Germinal center (tissue), 1 donor: ENCODE measurements at places on chromosomes 5 and 9.

- DNase-seq = no peak
These were observed 339.2 kb downstream of the PRR16 start for GRCh38 chr5:120803282-120803681.

- DNase-seq = no peak
These were observed 49.2 kb upstream of the ACO1 start for GRCh38 chr9:32334916-32335895.

DNA sequence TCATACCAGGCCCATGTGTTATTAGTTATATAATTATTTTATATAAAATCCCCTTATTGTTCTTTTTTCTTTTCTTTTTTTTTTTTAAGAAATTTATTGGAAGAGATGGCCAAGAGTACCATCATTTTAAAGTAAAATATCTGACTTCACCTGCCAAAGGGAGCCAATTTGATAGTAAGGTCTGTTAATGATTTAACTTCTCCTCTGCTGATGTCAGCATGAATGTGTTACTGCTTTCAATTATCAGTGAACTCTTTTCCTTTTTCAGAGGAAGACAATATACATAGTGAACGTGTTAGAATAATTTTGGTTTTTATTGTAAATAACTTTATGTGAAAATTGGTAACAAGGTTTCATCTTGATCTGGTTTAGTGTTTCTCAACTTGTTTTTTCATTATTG lies 409.6 kb downstream of the SH3GL2 start:
- DNase-seq = no peak

GRCh38 chr5:54120473-54120872 lies 189.9 kb downstream of the ARL15 start:
- no peak for DNase-seq

DNA sequence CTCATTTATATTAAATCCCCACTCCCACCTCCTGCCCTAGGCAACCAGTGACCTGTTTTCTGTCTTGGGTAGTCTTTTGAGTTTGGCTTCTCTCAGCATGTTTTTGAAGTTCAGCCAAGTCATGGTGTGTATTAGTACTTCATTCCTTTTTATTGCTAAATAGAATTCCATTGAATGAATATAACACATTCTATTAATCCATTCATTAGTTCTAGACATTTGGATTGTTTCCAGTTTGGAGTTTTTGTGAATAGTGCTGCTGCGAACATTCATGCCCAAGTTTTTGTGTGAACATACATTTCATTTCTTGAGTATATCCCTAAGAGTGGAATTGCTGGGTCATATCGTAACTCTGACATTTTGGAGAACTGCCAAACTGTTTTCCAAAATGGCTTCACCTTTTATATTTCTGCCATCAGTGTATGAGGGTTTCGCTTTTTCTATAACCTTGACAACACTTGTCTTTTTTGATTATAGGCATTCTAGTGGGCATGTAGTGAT lies 2.7 kb downstream of the ZNF346 start:
- no peak for DNase-seq

DNA sequence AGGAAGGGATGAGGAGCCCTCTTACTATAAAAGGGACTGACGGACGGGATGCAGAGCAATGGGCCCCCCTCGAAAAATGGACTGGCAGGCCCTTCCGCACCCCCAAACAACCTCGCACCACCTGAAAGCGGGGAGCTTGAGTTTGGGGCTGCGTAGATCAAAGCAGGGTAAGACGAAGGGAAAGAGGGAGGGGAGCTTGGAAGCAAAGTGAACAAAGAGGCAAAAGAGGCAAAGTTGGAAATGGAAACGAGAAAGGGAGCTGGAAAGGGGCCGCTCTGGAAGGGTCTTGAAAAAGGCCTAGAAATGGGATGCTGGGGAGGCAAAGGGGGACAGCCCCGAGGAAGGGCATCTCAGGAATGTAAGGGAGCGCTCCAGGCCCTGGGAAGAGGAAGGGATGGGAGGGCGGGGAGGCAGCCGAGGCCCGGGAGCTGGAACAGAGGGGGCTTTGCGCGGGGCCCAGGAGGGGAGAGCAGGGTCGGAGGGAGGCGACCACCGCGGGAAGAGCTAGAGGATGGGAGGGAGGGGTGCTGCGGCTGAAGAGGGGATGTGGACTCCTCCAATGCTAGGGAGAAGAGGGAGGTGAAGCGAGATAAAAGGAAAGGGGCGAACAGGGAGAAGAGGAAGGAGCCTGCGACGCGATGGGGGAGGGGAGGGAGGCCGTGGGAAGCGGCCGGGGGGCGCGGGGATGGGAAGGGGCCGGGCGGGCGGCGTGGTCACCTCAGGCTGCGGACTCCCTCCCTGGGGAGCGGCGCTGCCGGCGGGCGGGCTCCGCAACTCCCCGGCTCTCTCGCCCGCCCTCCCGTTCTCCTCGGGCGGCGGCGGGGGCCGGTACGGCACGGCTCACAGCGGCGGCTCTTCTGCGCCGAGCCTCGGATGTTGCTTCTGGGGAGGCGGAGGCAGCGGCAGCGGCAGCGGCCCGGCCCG lies 577 bp downstream of the RNF145 start:
- peak; percentile 33 for DNase-seq

GRCh38 chr5:76690704-76691466 lies 25.0 kb upstream of the F2R start:
- DNase-seq = no peak

GRCh38 chr5:154755361-154756008 lies at the start of gene LARP1:
Gene LARP1, plus strand, starts transcription at chr5:154755377. Its CDS starts 381 bp downstream, at chr5:154755758.
- DNase-seq = peak; percentile 52

- no peak for DNase-seq
These were observed 473.6 kb downstream of the DMAC1 start for GRCh38 chr9:7325995-7326394.

DNA sequence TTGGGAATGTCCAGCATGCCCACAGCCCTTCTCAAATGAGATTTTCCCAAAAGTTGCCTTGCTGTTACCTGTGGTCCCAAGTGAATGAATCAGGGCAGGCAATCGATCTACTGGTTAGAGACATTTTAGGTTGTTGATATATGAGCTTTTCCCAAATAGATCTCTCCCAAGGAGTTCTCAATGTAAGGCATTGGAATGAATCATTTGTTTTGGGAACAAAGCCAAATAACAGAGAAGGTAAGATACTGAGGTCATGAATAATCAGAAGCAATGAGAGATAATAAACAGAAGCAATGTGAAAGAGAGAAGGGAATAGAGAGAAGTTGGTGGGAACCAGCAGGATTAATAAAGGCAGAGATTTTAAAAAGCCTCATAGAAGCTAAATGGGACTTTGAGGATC lies 93.6 kb upstream of the FER start:
- no peak for DNase-seq

GRCh38 chr5:88203981-88204750 lies 64.5 kb downstream of the TMEM161B start:
- DNase-seq = no peak

DNA sequence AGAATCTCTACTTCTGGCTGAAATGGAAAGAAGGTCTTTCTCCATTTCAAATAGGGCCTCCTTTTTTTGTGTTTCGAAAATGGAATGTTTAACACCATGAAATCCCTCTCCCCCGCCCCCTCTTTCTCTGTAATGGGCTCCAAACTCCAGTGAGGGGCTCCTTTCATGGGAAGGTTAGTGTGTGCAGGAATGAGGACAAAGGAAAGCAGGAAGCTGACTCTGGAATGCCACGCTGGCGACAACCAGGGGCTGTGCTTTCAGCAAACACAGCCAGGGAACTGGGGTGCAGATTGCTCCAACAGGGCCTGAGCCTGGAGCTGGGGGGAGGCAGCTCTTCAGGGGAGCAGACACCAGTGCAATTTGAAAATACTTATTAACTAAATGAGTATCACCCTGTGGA lies 82.8 kb downstream of the CRB2 start:
- no peak for DNase-seq

GRCh38 chr5:145246379-145246778 lies 588.8 kb downstream of the PRELID2 start:
- DNase-seq = no peak

GRCh38 chr5:109825450-109825849 lies 135.7 kb downstream of the MAN2A1 start:
- DNase-seq = no peak

DNA sequence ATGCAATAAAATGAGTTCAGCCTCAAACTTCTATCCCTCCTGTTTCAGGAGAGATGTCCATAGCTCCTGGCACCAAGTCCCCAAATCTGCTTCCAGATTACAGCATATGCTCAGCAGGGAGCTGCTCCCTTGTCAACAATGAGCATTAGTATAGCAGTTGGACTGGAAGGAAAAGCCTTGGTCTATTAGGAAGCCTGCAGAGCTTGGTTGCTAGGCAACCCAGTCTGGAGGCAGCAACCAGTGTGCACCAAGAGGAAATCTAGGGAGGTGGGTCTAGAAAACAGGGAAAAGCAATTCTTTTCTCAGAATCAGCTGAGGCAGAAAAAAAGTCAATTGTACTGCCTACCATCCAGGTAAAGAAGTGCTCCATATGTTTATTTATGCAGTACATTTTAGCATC lies 229.5 kb upstream of the NMUR2 start:
- DNase-seq = no peak

- DNase-seq = no peak
These were observed 362.3 kb upstream of the PRR16 start for GRCh38 chr5:120101771-120102170.

GRCh38 chr9:27688954-27689353 lies 115.7 kb upstream of the C9orf72 start:
- no peak for DNase-seq

DNA sequence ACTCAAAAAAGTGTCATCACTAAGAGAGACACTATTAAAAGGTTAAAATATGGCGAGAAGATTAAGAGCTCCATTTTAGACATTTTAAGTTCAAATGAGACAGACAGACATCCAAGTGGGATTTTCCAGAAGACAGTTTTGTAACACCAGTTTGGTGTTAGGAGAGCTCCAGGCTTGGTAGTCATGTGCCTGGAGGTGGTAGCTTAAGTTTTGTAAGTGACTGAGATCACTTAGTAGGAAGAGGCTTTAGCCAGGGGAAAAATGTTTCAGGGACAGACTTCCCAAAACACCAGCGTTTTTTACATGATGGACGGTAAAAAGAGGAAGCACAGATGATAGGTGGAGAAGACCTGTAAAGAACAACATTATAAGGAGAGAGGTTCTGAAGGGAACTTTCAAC lies 150.3 kb downstream of the GIN1 start:
- DNase-seq = no peak

- no peak for DNase-seq
These were observed 25.1 kb downstream of the EHMT1 start for GRCh38 chr9:137643921-137644320.

DNA sequence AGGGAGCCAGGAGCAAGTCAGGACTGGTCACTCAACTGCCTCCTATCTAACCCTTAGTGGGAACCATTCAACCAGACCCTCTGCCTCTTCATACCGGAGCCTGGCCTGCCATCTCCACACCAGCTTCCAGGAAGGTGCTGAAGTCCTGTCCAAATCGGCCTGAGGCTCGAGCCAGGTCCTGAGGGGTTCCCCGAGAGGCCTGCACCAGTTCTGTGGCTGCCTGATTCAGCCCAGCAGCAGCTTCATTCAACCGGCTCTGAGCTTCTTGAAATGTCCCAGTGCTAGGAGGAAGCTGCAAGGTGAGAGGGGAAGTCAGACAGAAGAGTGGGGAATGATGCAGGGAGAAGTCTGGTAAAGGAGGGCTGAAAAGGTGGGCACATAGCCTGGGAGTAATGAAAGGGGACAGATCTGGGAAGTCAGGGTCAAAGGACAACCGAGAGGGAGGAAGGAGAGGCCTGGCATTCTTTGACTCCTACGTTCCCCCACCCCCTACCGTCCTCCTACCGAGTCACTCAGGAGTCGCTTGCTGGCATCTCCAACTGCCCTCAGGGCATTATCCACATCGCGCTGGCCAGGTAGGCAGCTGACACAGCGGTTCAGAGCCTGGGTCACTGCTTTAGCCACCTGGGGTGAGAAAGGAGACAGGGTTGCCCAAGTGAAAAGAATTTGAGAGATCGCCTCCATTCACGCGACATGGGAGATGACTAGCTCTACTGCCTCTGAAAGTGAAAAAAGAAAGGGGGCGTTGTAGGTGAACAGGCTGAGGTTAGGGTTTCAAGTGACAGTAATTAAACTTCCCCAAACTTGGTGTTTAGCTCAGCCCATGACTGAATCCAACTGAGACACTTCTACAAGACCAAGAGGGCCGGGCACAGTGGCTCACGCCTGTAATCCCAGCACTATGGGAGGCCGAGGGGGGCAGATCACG lies 20.2 kb downstream of the TLN1 start:
- no peak for DNase-seq

DNA sequence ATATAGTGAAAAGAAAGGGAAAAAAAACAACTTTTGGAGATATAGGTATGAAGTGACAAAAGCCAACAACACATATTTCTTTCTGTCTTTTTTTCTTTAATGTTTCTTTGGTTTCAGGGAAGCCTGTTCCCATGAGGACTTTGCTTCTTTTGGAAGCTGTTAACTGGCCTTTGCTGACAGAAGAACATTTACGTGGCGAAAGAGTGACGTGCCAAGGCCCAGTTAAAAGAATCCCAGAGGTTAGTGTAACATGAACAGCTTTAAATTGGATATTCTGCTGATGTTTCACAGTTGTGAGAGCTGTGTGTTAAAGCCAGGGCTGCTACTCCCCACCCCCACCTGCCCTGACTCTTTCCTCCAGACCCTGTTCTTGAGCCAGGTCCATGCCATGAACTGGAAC lies 275.9 kb downstream of the CRB2 start:
- DNase-seq = no peak

DNA sequence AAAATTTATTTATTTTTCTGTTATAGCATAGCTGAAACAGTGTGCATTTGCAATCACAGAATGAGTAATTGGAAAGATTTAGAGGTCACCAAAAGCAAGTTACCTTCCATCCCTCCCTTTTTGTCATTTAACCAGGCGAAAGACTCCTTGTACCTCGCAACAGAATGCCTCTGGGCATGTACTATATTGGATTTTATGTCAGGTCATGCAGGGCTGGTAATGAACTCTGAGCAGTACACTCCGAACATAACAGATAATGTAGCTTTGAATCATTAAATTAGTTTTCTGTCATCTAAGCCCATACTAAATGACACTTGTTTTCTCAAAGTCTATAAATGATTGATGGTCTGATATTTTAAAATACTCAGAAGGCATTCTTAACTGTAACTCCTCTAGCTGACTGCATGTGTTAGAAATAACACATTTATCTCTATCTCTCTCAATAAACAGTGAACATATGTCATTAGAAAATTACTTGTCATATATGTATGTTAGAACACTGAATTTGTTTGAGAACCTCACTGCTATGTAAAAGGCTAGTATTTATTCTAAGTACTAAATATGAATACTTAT lies 541.2 kb downstream of the CDH10 start:
- no peak for DNase-seq
